ENCODE measurements at places on chromosomes 4 and X.

DNA sequence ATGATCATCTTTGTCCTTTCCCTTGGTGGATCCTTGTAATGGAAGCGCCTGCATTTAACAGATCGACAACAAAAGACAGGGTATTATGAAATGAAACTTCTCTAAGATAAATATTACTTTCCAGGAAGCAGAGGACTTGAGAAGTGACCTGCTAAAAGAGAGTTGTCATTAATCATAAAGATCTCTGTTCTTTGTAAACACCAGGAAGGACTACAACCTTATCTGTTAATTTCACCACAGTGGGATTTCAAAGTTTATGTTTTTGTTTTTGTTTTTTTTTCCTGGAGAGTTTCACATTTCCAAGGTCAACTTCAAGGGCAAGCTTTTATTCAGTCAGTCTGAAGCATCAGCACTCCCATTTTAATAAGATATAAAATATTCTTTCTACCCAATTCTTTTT lies 170.9 kb downstream of the RCHY1 start:
- no peak for DNase-seq

GRCh38 chrX:7219153-7219705 lies 71.3 kb upstream of the PUDP start:
- DNase-seq, result no peak

- no peak for DNase-seq
Observed at GRCh38 chrX:49844611-49845010, 15.5 kb downstream of the PAGE4 start.

DNA sequence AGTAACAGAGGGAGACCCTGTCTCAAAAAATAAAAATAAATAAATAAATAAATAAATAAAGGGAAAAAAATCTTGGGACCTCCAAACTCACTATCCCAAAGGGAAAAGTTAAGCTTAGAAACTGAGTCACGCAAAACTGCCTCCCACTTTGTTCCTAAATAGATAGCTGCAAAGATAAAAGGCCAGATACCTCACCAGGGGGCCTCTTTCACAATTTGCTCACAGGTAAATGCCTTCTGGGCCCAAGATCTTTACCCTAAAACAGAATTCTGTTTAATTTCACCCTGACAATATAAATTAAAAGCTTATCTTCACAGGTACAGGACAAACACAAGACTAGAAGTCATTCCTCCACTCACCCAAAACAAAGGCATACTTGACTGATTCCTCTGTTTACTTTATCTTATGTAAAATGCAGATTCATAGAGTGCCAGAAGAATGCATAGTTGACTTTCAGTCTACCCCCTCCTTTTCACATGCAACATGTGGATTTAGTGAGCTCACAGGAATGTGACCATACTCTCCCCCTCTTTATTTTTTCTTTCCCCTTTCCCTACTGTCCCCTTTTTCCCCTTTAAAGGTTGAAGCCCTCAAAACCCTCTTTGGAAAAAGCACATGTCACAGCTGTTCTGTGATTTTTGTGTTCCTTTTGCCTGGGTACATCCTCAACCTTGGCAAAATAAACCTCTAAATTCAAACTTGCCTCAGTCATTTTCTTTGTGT lies 23.4 kb downstream of the ELF2 start:
- no peak for DNase-seq

DNA sequence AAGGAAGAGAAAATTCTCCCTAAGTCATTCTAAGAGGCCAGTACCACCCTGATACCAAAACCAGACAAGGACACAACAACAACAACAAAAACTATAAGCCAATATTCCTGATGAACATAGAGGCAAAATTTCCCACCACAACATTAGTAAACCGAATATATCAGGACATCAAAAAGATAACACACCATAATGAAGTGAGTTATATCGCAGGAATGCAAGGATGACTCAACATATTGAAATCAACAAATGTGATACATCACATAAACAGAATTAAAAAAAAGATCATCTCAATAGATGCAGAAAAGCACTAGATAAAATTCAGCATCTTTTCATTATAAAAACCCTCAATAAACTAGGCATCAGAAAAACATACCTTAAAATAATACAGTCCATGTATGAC lies 1844.4 kb upstream of the PCDH10 start:
- DNase-seq, result no peak

- DNase-seq, result no peak
Observed at GRCh38 chr4:13496605-13497004, 12.5 kb upstream of the RAB28 start.

DNA sequence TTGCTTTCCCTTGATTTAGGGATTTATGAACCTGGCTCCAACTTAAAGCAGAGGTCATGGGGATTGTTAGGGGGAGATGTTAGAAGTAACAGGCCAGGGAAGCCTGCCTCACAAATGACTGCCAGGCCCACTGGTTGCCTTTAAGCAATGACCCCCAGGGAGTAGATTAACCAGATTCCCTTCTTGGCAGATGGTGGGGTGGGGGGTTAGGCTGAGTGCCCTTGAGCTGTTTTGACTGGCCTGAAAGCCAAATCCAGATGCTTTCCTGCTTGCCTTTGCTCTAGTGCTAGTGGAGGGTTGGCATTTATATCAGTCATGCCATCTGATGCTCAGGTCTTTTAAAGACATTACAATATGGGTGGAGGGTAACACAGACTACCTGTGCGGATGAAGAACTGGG lies 128.1 kb downstream of the TMEM164 start:
- no peak for DNase-seq

GRCh38 chr4:53963781-53964180 lies 100.6 kb downstream of the CHIC2 start:
- no peak for DNase-seq

GRCh38 chr4:163815776-163816175 lies 321.3 kb downstream of the TMA16 start:
- no peak for DNase-seq

- no peak for DNase-seq
Observed at GRCh38 chr4:179486570-179487335, 2044.5 kb upstream of the AGA start.

- no peak for DNase-seq
Observed at GRCh38 chr4:5974321-5974720, 43.9 kb downstream of the C4orf50 start.

GRCh38 chr4:176964116-176964691 lies 171.5 kb upstream of the VEGFC start:
- DNase-seq, result no peak

DNA sequence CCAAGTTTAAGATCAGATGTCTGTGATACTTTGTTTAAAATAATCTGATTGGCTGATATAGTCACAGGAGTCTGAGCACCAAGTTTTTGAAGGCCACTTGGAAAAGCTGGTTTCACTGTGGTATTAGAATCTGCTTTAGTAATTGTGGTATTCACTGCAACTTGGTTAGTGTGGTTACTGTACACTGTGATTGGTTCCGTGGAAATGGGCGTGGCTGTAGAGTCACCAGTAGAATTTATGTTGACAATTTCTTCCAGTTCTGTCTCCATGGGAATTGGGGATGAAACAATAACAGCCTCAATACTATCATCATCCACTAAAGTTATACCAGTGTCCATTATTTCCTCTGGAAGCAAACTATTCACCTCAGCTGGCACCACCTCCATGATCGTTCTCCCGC lies 26.2 kb downstream of the LIN54 start:
- DNase-seq, result no peak

- DNase-seq, result no peak
Observed at GRCh38 chr4:27742816-27743215, 882.2 kb downstream of the STIM2 start.

DNA sequence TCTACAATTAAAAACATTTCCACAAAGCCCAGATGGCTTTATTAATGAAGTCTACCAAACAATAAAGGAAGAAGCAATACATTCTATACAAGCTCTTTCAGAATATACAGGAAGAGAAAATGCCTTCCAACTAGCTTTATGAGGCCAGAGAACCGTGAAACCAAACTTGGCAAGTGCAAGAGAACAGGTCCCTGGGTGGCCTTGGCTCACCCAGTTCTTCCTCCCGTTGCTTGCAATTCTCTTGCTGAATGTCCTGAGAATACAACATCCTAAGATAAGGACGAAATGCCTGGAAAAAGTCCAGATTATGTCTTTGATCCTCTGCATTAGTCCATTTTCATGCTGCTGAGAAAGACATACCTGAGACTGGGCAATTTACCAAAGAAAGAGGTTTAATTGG lies 204.9 kb downstream of the MAD2L1 start:
- no peak for DNase-seq

GRCh38 chrX:123263747-123264146 lies 79.7 kb downstream of the GRIA3 start:
- no peak for DNase-seq

GRCh38 chr4:144955104-144955503 lies 142.9 kb downstream of the ANAPC10 start:
- no peak for DNase-seq

- DNase-seq, result no peak
Observed at GRCh38 chr4:42483426-42484379, 86.4 kb downstream of the SHISA3 start.

- no peak for DNase-seq
Observed at GRCh38 chrX:13471269-13471668, 98.1 kb upstream of the EGFL6 start.

DNA sequence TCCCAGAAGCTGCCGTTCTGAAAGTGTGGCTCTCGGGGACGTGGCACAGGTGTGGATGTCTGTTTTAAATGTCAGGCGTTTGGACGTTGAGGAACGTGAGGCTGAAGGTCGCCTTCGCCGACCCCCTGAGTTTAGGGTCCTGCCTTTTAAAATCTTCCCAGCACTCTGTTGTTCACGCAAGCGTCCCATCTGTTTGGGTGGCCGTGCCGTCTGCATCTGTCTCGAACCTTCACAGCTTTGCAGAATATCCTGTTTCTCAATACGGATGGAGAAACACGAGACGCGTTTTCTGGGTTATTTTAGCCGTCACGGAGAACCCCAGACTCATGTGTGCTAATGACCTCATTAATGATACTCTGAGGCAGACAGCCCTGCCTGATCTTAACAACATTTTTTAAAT lies 31.5 kb downstream of the SHOX start:
- no peak for DNase-seq

- no peak for DNase-seq
Observed at GRCh38 chr4:17534705-17535104, 19.7 kb downstream of the CLRN2 start.

- no peak for DNase-seq
Observed at GRCh38 chr4:185534511-185534865, 819 bp downstream of the PDLIM3 start.

- no peak for DNase-seq
Observed at GRCh38 chr4:132918096-132918495, 231.0 kb upstream of the PCDH10 start.

GRCh38 chrX:68186552-68187262 lies 246.6 kb downstream of the OPHN1 start:
- no peak for DNase-seq

Measured in activated naive CD4-positive, alpha-beta T cell treated with anti-CD3 and anti-CD28 coated beads, Interleukin-2, amount 50 U/mL, for 72 hours (primary cell).